ENCODE measurements at places on chromosomes 5 and 9.

DNA sequence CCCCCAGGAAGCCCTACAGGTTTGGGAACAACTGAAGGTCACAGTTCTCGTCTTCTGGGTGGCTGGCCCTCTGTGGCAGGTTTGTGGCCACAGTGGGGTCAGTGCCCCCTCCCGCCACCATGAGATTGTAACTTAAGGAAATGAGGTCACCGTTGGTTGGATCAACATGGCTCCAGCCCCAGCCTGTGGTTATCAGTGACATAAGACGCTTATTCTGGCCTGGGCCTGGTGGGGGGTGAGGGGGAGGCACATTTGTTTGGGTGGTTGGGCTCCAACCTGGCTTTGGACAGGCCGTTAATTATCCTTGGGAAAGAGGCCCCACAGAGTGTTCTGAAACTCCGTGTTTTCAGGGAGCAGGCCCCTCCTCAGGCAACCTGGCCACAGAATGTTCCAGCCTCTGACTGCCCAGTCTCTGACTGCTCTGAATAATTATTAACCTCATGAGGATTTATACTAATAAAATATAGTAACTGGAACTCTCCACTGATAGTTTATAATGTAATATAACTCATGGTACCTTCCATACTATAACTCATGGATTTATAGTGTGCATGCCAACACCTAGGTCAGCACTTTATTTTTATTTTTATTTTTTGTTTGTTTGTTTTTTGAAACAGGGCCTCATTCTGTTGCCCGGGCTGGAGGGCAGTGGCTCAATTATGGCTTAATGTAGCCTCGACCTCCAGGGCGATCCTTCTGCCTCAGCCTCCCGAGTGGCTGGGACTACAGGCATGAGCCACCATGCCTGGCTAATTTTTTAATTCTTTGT lies 58.0 kb upstream of the RPL26L1 start:
- no peak for DNase-seq

DNA sequence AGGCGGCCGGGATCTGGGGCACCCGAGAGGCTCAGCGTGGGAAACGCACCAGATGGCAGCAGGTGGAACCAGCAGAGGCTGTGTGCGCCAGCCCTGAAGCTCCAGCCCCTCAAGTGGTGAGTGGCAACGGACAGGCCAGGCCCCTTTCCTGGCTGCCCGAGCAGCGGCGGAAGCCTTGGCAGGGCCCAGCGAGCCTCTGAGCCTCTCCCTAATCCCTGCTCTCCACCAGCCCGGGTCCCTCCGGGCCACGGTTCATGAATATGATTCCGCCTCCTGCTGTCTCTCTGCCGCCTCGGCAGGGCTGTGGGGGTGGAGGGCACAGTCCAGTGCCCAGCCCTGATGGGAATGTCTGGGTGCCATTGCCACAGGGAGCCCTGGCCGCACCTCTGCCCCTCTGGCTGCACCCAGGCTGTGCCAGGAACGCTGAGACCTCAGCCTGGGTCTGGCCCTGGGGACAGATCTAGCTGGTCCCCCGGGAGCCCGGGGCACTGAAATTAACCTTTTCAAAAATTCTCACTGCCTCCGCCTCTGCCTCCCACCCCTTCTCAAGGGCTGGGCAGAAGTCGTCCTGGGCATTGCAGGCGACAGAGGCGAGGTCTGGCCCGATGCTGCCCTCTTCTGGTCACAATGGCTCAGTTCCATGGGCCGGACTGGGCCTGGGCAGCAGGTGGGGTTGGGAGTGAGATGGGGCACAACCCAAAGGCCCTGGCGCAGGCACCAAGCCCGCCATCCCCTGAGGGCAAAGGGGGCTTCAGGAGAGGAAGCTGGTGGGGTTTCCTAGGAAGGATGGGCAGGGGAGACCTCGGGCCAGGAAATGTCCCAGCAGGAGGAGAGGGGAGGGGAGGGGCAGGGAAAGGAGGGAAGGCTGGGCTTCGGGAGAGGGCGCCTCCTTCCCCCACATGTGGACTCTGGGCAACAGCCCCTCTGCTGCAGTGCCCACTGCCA lies 20.3 kb downstream of the CCDC187 start:
- DNase-seq = peak; percentile 83

GRCh38 chr5:159912033-159912800 lies 4.1 kb upstream of the ADRA1B start:
- DNase-seq = no peak

- DNase-seq = no peak
These were observed 89.0 kb downstream of the GCNT4 start for GRCh38 chr5:74963407-74963806.

GRCh38 chr9:125822902-125823301 lies 75.7 kb downstream of the PBX3 start:
- no peak for DNase-seq

All from NCI-H82 (cell line).